ENCODE measurements at places on chromosomes 5 and 9. TPM values are rescaled to one million over a fixed set of nuclear protein-coding genes. Genes with fewer than 3 reads are reported as not detected.

DNA sequence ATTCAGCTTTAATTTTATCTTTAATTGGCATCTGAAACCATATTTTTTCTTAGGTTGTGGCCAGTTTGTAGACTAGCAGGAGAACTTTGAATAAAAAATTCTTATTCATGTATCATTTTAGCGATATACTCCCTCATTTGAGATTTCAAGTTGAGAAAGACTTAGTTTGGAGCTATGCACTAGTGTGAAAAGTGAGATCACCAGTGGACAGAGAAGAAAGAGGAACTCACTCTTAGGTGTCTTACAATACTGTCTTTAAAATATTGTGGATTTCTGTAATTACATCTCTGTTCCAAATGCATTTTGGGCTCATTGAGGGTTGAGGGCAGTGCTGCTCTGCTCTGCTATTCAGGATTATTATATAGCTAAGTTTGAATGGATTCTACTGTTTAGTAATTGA, 54.7 kb downstream of the NAA35 start:
- H3K4me1 ChIP-seq = no peaks in the 10 kb centered on the region
- H3K27ac ChIP-seq = no peak overlapping the region
- H3K4me3 ChIP-seq = no peak overlapping the region
- H3K36me3 ChIP-seq = peaks cover 13% of the 10 kb centered on the region
- no peak for DNase-seq

DNA sequence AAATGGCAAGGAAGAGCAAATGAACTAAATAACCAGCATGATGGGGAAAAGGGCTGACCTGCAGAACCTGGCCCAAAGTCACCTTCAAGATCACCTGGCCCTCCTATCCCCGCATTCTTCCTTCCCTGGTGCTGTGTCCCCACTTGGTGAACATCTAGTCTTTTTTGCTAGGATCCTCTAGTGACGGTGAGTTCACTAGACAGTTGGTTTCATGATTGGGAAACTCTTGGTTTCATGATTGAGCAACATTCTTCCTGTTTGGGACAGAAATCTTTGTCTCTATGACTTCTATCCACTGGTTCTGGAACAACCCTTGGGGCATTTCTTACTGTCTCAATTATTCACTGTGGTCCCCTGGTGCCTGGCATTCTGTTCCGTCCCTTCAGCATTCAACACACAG, 50.2 kb upstream of the DAB2IP start:
- peaks cover 3% of the 10 kb centered on the region for H3K4me1 ChIP-seq
- no peak for DNase-seq
- no peak overlapping the region for H3K27ac ChIP-seq
- H3K27me3 ChIP-seq = peaks cover 33% of the 10 kb centered on the region
- no peaks in the 10 kb centered on the region for H3K36me3 ChIP-seq

- peaks cover 4% of the 10 kb centered on the region for H3K27me3 ChIP-seq
- no peaks in the 10 kb centered on the region for H3K36me3 ChIP-seq
- DNase-seq = no peak
- no peak overlapping the region for H3K27ac ChIP-seq
- H3K4me1 ChIP-seq = no peaks in the 10 kb centered on the region
- no peak overlapping the region for H3K4me3 ChIP-seq
Observed at GRCh38 chr5:181035991-181036815, 3.9 kb upstream of the BTNL9 start.

GRCh38 chr9:98364086-98364485, 108.6 kb upstream of the TBC1D2 start:
- H3K27ac ChIP-seq = no peak overlapping the region
- no peak for DNase-seq
- H3K4me1 ChIP-seq = no peaks in the 10 kb centered on the region
- peaks cover 6% of the 10 kb centered on the region for H3K27me3 ChIP-seq
- no peaks in the 10 kb centered on the region for H3K36me3 ChIP-seq

DNA sequence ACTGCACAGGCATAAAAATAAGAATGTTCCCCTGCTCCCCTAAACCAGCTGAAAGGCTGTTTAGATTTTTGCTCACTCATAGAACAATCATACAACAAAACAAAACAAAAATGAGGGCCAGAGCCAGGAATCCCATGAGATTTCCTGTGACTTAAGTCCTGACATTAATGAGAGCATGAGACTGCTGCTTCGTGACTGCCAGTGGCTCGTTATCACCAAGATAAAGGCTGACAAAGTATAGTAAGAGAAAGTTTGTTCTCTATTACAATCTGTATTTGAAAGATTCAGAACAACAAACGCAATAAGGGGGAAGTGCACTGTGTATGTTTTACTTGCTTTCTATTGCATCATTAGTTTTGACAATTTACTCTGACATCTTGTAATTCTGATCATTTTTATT, 837.1 kb upstream of the C9orf72 start:
- H3K4me3 ChIP-seq = no peak overlapping the region
- H3K4me1 ChIP-seq = no peaks in the 10 kb centered on the region
- H3K27ac ChIP-seq = no peak overlapping the region

- peaks cover 18% of the 10 kb centered on the region for H3K4me1 ChIP-seq
- no peak within 1 kb of the TSS for H3K27ac ChIP-seq
- peak; percentile 33 for DNase-seq
- peak within 1 kb of the TSS; percentile 63 for H3K4me3 ChIP-seq
Observed at GRCh38 chr9:137550231-137550621, at the start of gene PNPLA7. TSS of gene PNPLA7 (minus strand) at chr9:137550402. CDS start at chr9:137550197, 205 bp downstream.

GRCh38 chr9:113682297-113682771, 193.8 kb upstream of the ZNF618 start:
- no peak overlapping the region for H3K4me3 ChIP-seq
- H3K36me3 ChIP-seq = no peaks in the 10 kb centered on the region
- H3K27ac ChIP-seq = no peak overlapping the region
- H3K27me3 ChIP-seq = peaks cover 29% of the 10 kb centered on the region
- DNase-seq = peak; percentile 37

GRCh38 chr9:122056484-122056883, 36.6 kb downstream of the TTLL11 start:
- H3K27ac ChIP-seq = no peak overlapping the region
- H3K36me3 ChIP-seq = no peaks in the 10 kb centered on the region
- no peaks in the 10 kb centered on the region for H3K27me3 ChIP-seq
- H3K4me1 ChIP-seq = no peaks in the 10 kb centered on the region

- no peaks in the 10 kb centered on the region for H3K27me3 ChIP-seq
- H3K4me3 ChIP-seq = no peak overlapping the region
- H3K4me1 ChIP-seq = peaks cover 11% of the 10 kb centered on the region
- no peak overlapping the region for H3K27ac ChIP-seq
- no peak for DNase-seq
Observed at GRCh38 chr9:79665369-79665768, 93.6 kb downstream of the TLE4 start.

- no peaks in the 10 kb centered on the region for H3K36me3 ChIP-seq
- H3K27ac ChIP-seq = no peak overlapping the region
- H3K4me3 ChIP-seq = no peak overlapping the region
- H3K27me3 ChIP-seq = no peaks in the 10 kb centered on the region
- peaks cover 8% of the 10 kb centered on the region for H3K4me1 ChIP-seq
Observed at GRCh38 chr9:78103971-78104433, 72.4 kb upstream of the GNAQ start.

- H3K27ac ChIP-seq = no peak overlapping the region
- H3K36me3 ChIP-seq = no peaks in the 10 kb centered on the region
Observed at GRCh38 chr5:43400082-43400481, 12.1 kb downstream of the CCL28 start.

DNA sequence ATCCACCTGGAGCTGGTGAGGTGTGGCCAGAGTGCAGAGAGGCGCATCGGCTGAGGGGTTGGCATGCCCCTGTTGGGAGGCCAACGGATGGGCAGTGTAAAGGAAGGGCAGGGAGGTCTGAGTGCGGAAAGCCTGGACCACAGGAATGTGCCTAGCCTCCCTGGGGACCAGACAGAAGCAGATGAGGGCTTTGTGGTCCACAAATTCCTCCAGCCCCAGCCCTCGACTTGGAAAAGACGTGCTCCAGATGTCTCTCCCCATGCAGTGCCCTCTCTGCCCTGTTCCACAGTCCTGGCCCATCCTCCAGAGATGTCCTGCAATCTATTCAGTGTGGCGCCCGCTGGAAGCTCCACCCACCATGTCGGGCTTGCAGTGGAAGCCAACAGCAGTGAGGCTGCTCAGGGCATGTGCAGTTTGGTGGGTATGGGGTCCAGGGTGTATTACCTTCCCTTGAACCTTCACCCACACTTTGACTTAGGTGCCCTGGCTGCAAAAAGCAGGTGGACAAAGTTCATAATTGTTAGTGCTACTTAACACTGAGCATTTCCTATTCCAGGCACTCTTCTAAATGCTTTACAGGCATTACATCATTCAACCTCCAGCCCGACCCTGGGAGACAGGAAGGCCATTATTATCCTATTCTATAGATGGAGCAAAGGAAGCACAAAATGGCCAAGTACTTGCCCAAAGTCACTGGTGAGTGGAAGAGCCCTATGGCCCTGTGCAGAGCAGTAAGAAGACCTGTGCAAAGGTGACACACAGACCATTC, 120.2 kb upstream of the SLC25A48 start:
- H3K27ac ChIP-seq = no peak overlapping the region
- no peak overlapping the region for H3K4me3 ChIP-seq
- H3K27me3 ChIP-seq = peaks cover under 1% of the 10 kb centered on the region
- H3K4me1 ChIP-seq = no peaks in the 10 kb centered on the region

- H3K36me3 ChIP-seq = no peaks in the 10 kb centered on the region
- H3K27ac ChIP-seq = no peak overlapping the region
- H3K4me3 ChIP-seq = no peak overlapping the region
- no peaks in the 10 kb centered on the region for H3K27me3 ChIP-seq
- H3K4me1 ChIP-seq = peaks cover 15% of the 10 kb centered on the region
Observed at GRCh38 chr5:129096382-129096991, 1.9 kb downstream of the ISOC1 start.

DNA sequence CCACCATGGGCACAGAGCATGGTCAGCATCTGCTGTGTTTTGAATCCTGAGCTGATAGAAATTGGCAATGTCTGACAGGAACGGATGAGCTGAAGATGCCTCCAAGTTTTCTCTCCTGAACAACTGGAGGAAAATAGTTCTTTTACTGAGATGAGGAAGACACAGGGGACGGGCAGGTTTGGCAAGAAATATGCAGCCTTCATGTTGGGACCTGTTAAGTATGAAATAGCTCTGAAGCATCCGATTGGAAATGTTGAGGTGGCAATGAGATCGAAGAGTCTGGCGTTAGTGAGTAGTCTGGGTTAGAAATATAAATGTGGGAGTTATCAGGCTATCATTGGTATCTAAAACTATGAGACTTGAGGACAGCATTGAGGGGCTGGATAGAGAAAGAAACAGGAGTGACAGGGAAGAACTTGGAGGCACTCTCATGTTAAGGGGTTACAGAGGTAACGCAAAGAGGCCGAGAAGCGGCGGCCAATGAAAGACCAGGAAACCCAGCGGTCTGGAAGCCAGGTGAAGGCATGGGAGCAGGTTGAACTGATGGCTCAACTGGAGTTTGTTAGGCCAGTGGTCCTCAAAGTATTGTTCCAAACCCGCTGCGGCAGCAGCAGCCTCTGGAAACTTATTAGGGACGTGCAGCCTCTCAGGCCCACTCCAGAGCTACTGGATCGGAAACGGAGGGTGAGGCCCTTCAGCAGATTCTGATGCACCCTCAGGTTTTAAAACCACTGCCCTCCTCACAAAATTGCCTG, 1.0 kb upstream of the MAMDC2 start:
- peaks cover 31% of the 10 kb centered on the region for H3K27me3 ChIP-seq
- no peak for DNase-seq
- H3K4me1 ChIP-seq = peaks cover 15% of the 10 kb centered on the region
- H3K27ac ChIP-seq = no peak overlapping the region

Gene SLC36A2
- total RNA-seq = not detected

Gene GALNT12
- 8.7 TPM for total RNA-seq

Gene SARDH
- total RNA-seq = 17.7 TPM

Gene RUSC2
- total RNA-seq = 1.6 TPM

Gene PCDHGB1
- total RNA-seq = not detected

Gene UGT3A2
- not detected for total RNA-seq

Gene ELAVL2
- total RNA-seq = not detected

Gene SH3GLB2
- 69.1 TPM for total RNA-seq

Measured in CD4-positive, alpha-beta T cell (primary cell).